ENCODE measurements at places on chromosomes 4 and X.
A peak's percentile ranks its signal among the peaks of the same experiment; 100 is the strongest.

- no peak for DNase-seq
Observed at GRCh38 chr4:147096667-147097604, 151.3 kb upstream of the TTC29 start.

DNA sequence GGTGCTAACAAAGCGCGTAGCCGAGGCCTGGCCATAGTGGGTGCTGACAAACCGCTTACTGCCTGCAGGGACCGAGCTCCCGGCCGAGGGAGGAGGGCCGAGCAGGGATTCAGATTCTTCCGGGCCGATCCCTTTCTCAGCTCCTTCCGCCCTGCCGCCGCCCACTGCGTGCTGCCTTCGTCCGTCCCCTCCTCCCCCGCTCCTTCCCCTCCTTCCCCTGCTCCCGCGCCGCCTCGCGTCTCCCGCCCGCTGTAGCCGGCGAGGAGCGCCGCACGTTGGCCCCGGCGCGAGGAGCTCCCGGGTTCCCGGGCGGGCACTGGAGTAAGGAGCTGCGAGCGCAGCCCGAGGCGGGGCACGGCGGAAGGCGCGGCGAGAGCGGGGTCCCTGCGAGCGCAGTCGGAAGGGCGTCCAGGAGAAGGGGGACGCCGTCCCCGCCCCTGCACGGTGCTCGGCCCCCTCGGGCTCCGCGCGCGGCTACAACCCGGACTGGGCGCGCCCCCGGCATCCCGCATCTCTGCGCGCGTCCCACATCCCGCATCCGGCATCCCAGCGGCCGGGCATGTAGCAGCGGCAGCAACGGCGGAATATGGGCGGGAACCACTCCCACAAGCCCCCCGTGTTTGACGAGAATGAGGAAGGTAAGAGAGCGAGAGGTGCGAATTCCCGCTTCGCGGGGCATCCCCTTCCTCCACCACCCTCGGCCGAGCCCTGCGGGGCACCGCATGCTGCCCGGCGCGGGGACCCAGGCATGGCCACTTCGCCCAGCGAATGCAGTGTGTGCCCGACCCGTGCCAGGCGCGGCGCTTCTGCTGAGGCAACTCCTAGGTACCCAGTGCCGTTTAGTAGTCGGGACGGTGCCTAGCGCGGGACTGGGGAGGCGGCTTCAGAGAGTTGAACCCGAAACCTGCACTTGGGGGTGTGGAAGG lies at the start of gene STK32B:
Gene STK32B, plus strand, starts transcription at position 203 of the 926 bp plus-strand sequence.
- peak; percentile 39 for DNase-seq

- no peak for DNase-seq
Observed at GRCh38 chr4:147328756-147329446, 152.0 kb upstream of the EDNRA start.

DNA sequence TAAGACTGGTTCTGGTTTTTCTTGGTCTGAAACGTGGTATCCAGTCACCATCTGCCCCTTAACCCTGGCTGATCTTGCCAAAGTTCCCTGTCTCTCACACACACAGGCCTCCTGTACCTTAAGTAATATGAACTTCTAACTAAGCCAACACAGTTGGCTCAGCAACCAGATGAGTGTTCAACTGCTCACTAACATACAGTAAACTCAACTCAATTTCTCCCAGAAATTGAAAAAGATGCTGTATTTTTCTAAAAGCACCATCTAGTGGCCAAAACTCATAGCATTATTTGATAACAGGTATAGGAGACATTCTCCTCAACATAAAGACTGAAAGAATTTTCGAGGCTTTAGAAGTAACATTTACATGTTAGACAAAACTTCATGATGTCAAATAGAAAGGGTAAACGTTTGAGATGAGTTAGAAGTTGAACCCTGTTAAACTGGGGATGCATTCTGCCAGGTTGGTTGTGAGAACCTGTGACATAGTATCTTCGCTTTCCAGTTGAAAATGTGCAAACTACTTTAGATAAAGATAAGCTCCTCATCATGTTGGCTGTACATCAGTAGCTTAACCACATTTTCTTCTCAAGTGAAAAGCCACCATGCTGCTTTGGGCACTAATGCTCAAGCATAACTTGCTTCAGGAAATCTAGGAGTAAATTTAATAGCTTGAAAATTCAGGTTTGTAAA lies 31.2 kb downstream of the CCNI start:
- DNase-seq = no peak

DNA sequence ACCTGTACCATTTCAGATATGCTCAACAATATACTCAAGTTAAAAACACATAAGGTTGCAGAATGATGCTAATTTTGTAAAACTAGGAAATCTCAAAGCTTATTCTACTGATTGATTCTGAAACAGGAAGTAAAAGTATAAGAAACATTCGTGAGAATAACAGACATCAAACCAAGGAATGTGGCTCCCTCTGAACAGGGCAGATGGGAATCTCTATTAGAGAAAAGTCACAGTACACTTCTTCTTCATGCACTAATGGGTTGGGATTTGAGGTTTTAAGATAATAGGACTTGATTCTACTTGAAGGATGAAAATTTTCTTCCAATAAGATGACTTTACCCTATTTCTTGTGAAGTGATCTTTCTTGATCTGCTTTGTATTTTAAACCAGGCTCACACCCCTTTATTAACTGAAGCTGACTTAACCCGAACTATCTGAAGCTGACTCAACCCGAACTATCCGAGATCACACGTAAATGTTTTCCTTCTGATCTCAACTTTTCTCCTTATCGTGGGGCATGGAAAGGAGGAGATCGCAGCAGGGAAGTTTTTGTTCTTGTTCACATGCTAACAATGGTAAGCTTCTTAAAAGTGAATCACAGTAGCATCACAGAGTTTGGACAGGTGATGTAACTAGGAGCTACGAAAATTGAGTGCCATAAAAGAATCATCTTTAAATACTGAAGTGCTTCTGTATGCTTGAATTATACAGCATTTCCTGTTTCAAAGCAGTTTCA lies 363.1 kb upstream of the ZFP42 start:
- no peak for DNase-seq

- DNase-seq = no peak
Observed at GRCh38 chrX:48998391-48998790, 3.7 kb downstream of the GRIPAP1 start.

DNA sequence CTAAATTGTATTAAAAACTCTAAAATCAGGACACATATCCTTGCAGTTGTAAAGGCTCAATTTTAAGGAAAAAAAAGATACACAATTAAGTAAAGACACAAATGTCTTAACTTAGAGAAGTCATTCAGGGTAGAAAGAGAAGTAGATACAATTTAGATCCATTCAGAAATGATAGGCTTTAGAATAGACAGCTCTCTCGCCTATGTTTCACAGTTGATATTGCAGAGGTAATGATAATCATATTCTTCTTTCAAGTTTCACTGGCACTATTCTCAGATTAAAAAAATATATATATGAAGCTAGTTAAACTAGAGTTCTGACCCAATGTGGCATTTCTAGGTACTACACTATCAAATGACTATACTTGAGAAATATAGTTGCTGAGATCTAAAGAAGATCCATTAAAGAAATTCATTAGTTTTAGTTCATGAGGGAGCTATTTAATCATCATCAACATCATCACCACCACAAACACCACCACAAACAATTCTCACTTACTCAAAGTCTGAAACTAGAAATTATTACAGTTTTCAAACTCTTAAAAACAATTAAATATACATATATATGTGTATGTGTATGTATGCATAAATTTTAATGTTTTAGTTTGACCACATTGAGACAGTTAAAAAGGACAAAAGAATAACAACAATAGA lies 93.1 kb downstream of the ANTXR2 start:
- no peak for DNase-seq

DNA sequence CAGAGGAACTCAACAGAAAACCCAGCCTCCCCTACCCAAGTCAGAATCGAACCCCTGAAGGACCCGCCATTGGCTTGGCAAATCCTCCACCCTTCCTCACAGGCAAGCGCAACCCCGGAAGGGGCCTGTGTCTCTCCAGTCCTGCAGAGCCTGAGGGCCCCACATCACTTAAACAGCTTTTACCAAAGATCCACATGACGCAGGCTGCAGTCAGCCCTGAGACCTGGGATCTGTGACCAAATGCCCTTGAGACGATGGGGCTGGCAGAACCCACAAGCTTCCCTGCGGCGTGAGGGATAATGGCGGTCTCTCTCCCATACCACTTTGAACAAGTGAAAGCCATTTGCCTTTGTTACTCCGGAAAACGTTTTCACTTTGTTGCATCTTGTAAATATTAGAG lies 54.9 kb downstream of the ACOX3 start:
- no peak for DNase-seq

- DNase-seq = no peak
Observed at GRCh38 chrX:124212622-124213021, 119.8 kb upstream of the TEX13D start.

DNA sequence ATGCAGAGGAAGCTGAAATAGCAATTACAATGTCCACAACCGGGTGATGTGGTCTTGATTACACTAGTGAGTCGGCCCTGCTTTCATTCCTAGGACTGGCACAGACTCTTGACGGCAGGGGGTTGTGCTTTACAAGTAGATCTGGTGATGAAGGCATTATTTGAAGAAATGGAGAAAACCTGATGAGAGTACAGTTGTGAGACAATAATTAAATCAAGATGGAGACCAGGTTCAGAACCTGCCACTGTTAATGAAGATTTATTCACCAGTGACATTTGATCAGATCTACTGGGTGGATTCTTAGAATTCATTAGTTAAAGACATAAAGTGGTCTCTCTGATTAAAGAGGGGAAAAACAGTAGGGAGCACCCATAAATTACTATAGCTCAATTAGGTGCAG lies 747.2 kb downstream of the STPG2 start:
- DNase-seq = no peak

GRCh38 chrX:19708683-19709082 lies 178.7 kb downstream of the SH3KBP1 start:
- DNase-seq = no peak

DNA sequence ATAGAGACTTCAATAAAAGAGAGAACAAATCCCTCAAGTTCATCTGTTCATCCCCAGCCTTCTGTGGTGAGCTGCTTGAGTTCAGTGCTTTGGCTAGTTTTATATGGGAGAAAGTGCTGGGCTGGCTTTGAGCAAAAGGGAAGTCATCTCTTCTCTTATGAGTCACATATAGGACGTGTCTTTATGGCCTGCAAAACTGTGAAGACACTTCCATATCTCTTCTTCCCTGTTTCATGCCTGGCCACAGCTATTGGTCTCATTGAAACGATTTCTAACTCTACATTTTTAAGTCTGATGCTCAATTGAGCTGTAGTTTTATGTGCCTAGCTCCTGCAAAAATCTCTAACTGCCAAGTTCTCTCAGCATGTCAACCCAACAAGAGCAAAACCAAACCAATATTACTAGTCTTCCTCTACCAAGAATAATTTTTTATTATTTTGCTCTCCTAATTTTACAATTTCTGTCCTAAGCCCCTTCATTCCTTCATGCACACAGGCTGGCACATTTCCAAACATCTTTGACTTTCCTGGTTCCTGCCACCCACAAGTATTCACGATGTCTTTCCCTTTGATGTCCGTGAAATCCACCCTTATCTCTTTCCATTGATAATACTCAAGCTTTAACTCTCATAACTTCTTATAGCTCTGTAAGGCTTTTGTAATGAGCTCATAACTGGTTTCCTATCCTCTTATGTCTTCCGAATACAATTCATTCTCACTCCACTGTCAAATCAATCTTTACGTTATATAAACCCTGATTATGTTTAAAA lies 165.3 kb downstream of the BTC start:
- no peak for DNase-seq

- no peak for DNase-seq
Observed at GRCh38 chrX:291411-291901, 10.3 kb downstream of the PLCXD1 start.

DNA sequence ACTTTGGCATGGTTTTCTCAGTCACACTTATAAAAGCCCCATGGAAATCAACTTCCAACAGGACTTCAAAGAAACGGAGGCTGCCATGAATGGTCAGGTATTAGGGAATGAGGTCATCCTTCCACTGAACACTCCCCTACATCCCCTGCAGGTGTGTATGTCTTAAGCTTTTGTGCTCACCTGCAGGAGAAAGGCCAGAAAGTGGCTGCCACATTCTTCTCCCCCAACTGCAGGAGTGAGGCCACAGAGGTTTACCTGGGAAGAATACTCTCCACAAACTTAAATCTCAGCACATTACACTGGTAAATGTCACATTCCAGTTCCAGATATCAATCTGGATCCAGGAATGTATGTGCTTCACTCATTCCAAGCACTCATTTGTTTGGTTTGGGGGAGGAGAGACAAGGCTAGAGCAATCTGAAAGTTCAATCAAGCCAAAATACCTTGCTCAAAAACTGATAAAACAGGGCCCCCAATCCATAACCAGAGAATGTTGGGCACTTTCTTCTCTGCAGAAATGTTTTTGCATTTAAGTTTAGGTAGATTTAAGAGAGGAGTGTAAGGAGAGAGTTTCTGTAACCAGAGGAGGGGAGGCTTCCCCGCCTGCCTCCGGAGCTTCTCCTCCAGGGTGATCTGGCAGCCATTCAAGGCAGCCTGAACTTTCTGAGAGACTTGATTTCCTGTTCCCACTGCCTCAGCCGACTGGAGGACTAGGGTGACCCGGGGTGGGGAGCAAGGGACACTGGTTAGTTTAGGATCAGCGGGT lies 15.4 kb downstream of the FAM9C start:
- DNase-seq = peak; percentile 2

- DNase-seq = no peak
Observed at GRCh38 chr4:40455340-40455902, 120.3 kb downstream of the CHRNA9 start.

GRCh38 chr4:3121110-3121509 lies 46.6 kb downstream of the HTT start:
- no peak for DNase-seq

DNA sequence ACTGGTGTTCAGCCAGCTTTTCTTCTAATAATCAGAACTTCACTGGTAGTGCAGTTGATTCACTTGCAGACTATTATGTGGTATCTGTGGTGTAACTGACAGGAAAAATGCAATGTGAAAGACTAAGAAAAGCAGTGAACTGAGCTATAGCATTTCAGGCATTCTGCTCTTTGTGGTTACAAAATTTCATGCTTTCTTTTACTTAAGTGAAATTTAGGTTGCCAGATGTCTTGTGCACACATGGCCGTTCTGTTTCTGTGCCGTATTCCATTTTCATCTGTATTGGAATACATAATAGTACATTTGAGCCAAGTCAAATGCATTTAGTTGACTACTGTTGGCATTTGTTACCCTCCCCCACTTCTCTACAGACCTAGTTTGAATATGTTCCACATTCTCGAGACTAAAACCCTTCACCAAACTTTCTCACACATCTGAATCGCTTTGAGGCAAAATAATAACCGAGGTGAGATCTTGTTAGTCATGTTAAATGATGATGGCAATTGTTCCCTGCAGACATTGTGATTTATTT lies 8.2 kb downstream of the RTL3 start:
- no peak for DNase-seq

DNA sequence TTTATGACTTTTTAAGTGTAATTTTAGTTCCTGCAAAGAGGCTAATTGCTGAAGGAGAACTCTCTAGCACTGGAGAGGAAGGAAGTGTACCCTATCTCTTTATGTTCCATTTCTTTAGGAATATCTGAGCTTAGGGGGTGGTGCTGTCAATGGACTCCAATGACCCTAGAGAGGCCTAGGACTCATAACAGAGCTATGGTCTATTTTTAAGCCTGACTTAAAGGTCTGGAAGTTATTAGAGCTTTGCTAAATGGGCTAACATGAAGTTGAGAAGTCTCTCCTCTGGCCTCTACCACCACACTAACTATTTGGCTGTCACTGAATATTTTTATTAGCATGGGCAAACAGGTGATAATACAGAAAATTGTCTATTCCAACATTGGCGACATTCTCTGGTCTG lies 152.2 kb downstream of the SPATA18 start:
- no peak for DNase-seq

GRCh38 chr4:7815981-7816380 lies 123.7 kb downstream of the AFAP1 start:
- DNase-seq = no peak

- DNase-seq = no peak
Observed at GRCh38 chr4:62262676-62263075, 1062.5 kb downstream of the ADGRL3 start.

GRCh38 chr4:13521047-13521446 lies 23.3 kb downstream of the NKX3-2 start:
- no peak for DNase-seq
